ENCODE measurements at places on chromosomes 12 and 14. TPM values are rescaled to one million over a fixed set of nuclear protein-coding genes. Genes with fewer than 3 reads are reported as not detected.

KCNA5 gene
- 8.9 TPM for total RNA-seq

FIGNL2 gene
- not detected for total RNA-seq

SRRM4 gene
- under 0.01 TPM for total RNA-seq

- H3K36me3 ChIP-seq: no peaks in the 10 kb centered on the region
- no peak within 1 kb of the TSS for H3K27ac ChIP-seq
- DNase-seq: peak; percentile 58
- H3K4me3 ChIP-seq: peak within 1 kb of the TSS; percentile 49
Measured at GRCh38 chr12:81759190-81760051, at the start of gene PPFIA2. PPFIA2 (minus strand) TSS chr12:81759350.
